ENCODE measurements at places on chromosomes 1 and 21.

- DNase-seq = no peak
Observed at GRCh38 chr21:16241016-16241415, 511.2 kb downstream of the USP25 start.

GRCh38 chr1:229153955-229154548, 116.9 kb upstream of the RAB4A start:
- DNase-seq = no peak

DNA sequence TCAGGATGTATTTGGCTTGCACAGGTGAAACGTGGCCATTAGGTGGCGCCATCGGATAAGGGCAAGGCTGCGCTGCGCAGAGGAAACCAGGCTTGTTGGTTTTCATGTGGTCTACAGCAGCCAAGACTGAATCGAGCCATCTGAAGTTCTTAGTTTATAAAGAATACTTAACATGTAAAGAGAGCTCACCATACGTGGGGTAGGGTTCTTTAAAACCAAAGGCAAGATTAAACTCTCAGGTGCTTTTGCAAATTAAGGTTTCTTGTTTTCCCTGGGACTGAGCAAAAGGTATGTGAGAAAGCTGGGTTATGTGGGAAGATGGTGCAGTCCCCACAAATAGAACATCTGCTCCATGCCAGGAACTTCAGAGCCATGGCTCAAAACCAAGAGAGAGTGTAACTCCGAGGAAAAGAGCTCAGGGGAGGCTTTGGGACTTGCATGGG, 9.3 kb downstream of the MASP2 start:
- DNase-seq = peak; percentile 62

- DNase-seq = no peak
Observed at GRCh38 chr1:183993132-183993531, 44.4 kb downstream of the COLGALT2 start.

- DNase-seq = no peak
Observed at GRCh38 chr1:61357539-61357938, 275.2 kb downstream of the NFIA start.
